AG08395 (cell line): ENCODE measurements at places on chromosomes 1 and 21.

- no peak for DNase-seq
These were observed 23.3 kb upstream of the CASQ2 start for GRCh38 chr1:115791816-115792215.

DNA sequence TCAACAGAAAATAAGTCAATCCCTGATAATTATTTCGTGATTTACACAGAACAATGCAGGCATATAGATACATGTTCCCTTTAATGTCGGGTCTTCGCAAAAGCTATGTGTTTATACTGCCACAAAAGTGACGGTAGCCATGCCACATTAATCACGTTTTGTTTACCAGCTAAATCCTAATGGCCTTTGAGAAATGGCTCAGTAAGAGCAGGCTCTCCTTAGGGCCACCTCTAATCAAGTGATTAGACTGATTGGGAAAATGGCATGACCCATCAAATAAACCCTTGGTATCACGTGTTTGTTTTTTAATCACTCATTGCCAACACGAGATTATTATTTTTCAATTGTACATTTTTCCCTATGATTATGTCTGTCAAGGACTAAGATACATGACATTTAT is 102.0 kb upstream of the USP25 start:
- DNase-seq: no peak

GRCh38 chr1:247646867-247647266 is 32.7 kb downstream of the OR13G1 start:
- no peak for DNase-seq

- DNase-seq: no peak
These were observed 164.0 kb downstream of the PRDM16 start for GRCh38 chr1:3233031-3233430.

DNA sequence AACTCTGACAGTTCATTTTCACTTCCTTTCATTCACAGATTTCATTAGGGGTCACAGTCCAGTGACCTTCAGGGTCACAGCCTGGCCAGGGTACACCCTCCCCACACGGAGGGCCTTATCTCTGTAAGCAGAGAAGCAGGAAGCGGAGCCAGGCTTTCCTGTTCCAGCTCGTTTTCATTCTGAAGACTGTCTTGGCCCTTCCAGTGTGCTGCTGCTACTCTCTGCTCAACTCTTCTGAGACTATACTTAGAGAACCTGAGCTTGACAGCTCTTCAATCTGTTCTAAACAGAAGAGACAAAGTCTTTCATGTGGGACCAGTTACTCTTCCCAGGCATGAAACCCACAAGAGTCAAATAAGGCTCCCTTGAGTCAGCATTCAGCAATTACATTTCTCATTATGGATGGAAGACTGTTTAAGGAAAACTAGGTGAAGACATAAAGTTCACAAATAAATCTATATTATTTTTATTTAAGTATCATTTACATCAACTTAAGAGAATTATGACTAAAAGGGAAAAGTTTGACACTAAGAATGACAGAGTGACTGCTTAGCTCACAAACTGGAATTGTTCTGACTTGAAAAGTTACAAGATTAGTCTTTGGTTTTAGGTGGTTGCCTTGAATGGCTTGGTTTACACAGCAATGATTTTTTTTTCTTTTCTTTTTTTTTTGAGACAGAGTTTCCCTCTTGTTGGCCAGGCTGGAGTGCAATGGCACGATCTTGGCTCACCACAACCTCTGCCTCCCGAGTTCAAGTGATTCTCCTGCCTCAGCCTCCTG is 4.8 kb upstream of the TDRD10 start:
- no peak for DNase-seq

GRCh38 chr1:114718661-114719423 is 2.3 kb upstream of the NRAS start:
- DNase-seq: no peak

GRCh38 chr1:66809245-66809644 is 8.2 kb upstream of the INSL5 start:
- DNase-seq: no peak

DNA sequence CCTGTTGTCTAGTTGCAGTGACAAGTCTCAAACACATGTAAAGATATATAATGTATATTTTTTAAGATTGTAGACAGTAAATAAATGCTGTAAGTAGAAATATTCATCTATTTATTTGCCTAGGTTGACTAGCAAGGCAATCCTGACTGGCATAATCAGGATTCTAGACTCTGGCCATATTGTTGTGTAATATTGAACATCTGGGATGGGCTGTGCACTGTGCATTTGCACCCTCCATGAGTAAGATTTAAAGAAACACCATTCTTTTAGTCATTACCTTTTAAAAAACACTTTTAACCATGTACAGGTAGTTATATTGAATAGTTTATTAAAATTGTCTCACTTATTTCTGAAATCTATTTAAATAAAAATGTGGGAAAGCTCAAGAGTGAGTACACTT is 32.4 kb downstream of the RASAL2 start:
- no peak for DNase-seq

GRCh38 chr1:201883786-201884185 is 4.9 kb upstream of the SHISA4 start:
- peak; percentile 35 for DNase-seq

DNA sequence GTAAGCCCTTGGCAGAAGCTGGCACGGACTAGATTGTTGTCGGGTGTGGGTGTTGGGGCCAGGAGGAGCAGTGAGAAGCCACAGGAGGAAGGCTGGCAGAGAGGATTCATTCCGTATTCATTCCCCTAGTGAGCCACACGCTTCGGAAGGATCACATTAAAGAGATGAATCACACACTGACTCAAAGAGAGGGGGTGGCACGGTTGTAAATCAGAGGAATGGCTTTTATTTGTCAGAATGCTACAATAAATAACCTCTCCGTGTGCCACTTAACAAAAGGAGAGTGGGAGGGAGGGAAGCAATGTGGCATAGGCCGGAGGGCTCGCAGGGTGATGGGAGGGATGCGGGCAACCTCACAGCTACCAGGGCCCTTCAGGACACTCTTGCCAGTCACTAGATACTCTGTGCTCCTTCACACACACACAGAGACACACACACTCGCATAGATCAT is 135.5 kb downstream of the HIVEP3 start:
- DNase-seq: peak; percentile 86

DNA sequence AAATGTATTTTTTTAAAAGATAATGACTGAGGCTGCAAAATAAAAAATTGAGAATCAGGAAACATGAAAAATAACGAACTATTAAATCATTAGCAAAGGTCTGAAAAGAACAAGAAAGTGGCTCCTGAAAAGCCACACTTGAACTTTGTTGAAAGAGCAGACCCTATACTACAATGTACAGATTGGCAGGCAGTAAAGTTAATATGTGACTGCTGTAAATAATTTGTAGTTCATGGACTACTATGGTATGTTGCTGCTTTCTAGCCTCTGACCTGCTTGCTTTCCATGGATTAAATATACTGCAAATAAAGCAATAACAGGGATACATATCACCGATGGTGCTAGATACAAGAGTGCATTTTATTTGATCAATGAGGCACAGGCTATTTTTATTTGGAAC is 18.6 kb downstream of the NR5A2 start:
- DNase-seq: no peak

- peak; percentile 54 for DNase-seq
These were observed at the start of gene ARHGEF16 for GRCh38 chr1:3453891-3454810. Gene ARHGEF16 (plus strand): TSS chr1:3454665. CDS start chr1:3463085, 8,420 bp downstream.

GRCh38 chr1:48792961-48793360 is 16.3 kb upstream of the BEND5 start:
- DNase-seq: no peak
